Fibroblast of skin of back (primary cell): ENCODE measurements at places on chromosomes 16 and 17.

DNA sequence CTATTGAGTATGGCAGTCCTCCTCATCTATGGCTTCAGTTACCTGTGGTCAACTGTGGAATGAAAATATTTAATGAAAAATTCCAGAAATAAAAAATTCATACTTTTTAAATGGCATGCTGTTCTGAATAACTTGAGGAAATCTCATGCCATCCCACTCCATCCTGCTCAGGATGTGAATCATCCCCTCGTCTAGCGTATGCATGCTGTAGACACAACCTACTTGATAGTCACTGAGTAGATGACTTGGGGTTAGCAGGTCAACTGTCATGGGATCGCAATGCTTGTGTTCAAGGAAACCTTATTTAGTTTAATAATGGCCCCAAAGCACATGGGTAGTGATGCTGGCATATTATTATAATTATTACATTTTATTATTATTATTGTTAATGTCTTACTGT is 4.8 kb upstream of the VAC14 start:
- DNase-seq, result peak; percentile 87

DNA sequence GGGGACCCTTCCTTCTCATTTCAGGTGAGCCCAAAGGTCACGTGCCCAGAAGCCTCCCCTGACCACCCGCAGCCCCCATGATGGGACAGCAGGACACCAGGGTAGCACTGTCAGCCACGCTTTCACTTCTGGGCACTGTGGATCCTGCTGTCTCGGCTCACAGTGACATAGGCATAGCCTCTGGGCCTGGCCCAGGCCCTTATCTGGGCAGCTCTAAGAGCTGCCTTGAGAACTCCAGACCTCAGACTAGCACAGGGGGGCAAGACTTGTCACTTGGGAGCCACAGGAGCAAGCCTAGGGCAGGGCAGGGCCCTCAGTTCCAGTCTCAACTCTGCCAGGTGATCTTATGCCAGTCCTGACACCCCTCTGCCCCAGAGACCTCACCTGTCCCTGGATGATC is 4.7 kb downstream of the NATD1 start:
- no peak for DNase-seq

DNA sequence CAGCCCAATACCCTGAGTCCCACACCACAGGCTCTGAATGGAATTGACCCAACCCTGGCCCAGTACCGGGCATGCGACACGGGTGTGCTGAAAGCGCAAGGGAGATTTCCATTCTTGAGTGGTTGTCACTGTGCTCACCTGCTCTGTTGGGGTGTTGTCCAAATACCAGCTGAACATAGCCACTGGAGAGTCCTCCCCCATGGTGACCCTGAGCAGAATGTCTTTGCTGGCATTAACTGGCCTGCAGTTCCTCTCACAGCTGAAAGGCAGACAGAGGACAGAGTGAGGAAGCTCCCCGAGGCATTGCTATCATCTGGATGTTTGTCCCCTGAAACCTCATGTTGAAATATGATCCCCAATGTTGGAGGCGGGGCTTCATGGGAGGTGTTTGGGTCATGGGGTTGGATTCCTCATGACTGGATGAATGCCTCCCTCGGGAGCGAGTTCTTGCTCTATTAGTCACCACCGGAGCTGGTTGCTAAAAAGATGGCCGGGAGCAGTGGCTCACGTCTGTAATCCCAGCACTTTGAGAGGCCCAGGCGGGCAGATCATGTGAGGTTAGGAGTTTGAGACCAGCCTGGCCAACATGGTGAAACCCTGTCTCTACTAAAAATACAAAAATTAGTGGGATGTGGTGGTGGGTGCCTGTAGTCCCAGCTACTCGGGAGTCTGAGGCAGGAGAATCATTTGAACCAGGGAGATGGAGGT is 57.3 kb upstream of the BCO1 start:
- DNase-seq, result peak; percentile 99

- DNase-seq, result no peak
Observed at GRCh38 chr16:89437251-89437987, 52.9 kb downstream of the ANKRD11 start.

- peak; percentile 84 for DNase-seq
Observed at GRCh38 chr16:50210266-50211038, 55.9 kb upstream of the ADCY7 start.

GRCh38 chr17:14308636-14308964 is 7.7 kb downstream of the HS3ST3B1 start:
- DNase-seq, result no peak
